ENCODE measurements at places on chromosomes 13 and 19. TPM values are rescaled to one million over a fixed set of nuclear protein-coding genes. Genes with fewer than 3 reads are reported as not detected.

Gene MEDAG
- 0.06 TPM for total RNA-seq

Gene ZIK1
- total RNA-seq = not detected

Gene RAB3D
- total RNA-seq = 3.9 TPM

Gene PPAN
- 55.5 TPM for total RNA-seq

Gene KCTD15
- 65.7 TPM for total RNA-seq

Gene PSG1
- 0.27 TPM for total RNA-seq

Gene ADAT3
- total RNA-seq = 7.5 TPM

Gene ZNF235
- 3.0 TPM for total RNA-seq

Gene KLK2
- 0.15 TPM for total RNA-seq

Gene ZNF91
- 0.31 TPM for total RNA-seq

Gene ZNF729
- total RNA-seq = not detected

Gene FAM124A
- 2.1 TPM for total RNA-seq

Gene KEAP1
- total RNA-seq = 65.8 TPM

Gene C1QTNF9B
- not detected for total RNA-seq

Gene NKPD1
- total RNA-seq = 0.10 TPM

Gene PSG3
- 0.15 TPM for total RNA-seq

Gene PODNL1
- total RNA-seq = 1.1 TPM

Gene CCL25
- not detected for total RNA-seq

Gene TMEM255B
- total RNA-seq = 0.65 TPM

Gene KRTDAP
- not detected for total RNA-seq

Gene KIR3DL2
- total RNA-seq = not detected

Gene ARHGAP33
- 9.2 TPM for total RNA-seq

Gene GPR4
- total RNA-seq = 0.12 TPM

Gene MAMSTR
- total RNA-seq = 0.47 TPM

Gene GNA15
- 0.07 TPM for total RNA-seq

Gene CEP89
- 39.9 TPM for total RNA-seq

Gene C19orf67
- total RNA-seq = not detected

Gene MYADM
- 357 TPM for total RNA-seq

Gene ZNF582
- total RNA-seq = 1.4 TPM

Data from A549 treated with CORT108297 at 1 μM for 4 hours (cell line).